Spinal cord (tissue), 10 donors: ENCODE measurements at places on chromosomes 6 and 20.

DNA sequence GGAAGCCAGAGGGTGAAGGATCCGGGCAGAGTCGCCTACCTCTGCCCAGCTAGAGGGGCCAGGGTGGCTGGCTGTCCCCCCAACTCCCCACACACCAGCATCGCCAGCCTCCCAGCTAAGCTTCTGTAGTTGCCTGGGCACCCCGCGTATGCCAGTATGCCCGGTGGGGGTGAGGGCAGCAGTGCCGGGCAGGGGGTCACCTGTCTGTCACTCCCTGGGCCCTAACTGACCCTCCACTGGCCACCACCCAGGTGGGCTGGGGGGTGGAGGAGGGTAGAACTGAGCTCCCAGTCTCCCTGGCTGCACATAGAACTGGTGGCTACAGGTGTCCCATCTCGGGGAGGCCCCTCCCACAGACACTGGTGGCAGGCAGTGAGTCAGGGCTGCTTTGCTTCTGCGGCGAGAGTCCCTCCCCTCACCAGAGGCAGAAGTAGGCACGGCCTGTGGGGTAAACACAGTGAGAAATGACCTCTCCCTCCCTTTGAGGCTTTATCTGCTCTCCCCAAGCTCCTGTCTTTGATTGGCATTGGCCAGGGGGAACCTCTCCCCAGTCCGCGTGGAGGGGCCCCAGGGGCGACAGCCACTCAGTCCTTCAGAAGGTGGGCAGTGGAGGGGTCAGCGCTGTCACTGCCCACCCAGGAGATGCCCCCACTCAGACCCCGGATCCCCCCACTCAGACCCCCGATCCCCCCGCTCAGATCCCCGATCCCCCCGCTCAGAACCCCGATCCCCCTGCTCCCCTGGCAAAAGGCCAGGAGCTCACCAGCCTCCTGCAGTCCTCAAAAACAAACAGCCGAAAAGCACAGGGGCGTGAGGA lies 2.5 kb downstream of the NTSR1 start:
- DNase-seq = no peak

- no peak for DNase-seq
These were observed 37.8 kb downstream of the SLX4IP start for GRCh38 chr20:10472871-10473270.

DNA sequence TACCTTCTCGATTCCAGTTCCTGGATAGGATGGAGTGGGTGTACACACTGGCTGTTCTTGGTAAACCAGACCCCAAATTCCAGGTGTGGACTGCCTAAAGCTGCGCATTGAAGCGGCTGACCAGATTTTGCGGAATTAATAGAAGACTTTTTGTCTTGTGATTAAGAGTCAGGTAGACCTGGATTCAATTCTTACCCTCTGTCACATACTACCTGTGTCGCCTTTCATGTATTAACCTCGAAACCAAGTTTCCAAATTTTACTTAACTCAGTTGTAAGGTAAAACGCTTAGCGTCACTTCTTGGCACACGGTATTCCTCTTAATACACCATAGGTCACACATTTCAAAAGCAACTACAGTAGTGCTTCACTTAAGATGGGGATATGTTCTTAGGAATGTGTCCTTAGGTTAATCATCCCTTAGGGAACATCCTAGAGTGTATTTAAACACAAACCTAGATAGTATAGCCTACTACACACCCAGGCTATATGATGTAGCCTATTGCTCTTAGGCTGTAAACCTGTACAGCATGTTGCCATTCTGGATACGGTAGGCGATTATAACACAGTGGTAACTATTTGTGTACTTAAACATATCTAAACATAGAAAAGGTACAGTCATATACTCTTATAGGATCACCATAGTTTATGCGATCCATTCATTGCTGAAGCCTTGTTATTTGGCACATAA lies 733 bp upstream of the GOPC start:
- no peak for DNase-seq

DNA sequence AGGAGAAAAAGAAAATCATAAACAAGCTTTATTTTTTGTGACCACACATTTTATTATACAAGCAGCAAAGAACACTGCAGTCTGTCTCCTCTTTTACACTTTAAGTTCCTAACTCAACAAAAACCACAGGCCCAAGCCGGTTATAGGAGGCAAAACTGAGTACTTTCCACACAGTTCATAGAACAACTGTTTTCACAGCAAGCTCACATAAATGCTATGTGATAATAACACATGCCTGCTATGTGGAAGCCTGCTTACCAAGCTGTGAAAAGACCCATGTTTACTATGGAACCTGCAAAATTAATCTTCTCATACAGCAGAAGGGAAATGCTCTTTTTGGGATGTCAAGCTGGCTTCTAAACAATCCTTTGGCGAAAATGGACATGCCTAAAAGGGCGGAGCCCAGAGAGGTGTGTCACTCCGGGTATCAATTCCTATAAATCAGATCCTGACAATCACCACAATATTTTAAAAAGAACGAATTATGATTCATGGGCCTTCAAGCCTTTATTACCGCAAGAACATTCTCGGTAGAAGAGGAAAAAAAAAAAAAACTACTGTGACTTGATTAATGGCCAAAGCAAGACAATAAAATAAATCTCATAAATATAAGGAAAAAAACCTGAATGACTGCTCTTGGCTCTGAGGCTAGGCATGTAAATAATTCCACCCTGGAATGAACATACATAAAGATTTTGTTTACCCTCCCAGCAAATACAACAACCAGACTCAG lies 2.6 kb downstream of the TRERF1 start:
- DNase-seq = no peak

GRCh38 chr20:32052090-32052777 lies at the start of gene HCK:
Gene HCK (plus strand): TSS chr20:32052242.
- DNase-seq = no peak

- DNase-seq = no peak
These were observed 91.7 kb downstream of the PRDM1 start for GRCh38 chr6:106177786-106178185.

GRCh38 chr6:164640956-164641355 lies 668.4 kb downstream of the C6orf118 start:
- peak; percentile 82 for DNase-seq

DNA sequence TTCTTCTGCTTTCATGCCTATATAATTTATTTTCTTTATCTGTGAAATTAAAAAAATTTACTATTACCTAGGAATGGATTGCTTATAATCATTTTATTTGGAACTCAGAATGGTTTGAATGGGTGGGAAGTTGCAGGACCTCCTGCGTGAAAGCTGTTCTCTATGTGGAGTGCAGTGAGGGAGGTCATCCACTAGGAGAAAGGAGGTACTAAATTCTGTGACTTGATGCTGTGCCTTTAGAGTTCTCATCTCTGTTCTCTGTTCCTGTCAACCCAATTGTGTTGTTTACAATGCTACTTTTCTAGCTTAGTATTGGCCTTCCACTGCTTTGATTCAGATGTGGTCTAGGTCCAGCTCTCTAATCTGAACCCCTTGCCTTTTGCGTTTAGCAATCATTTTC lies 65.0 kb upstream of the HIVEP1 start:
- no peak for DNase-seq

- no peak for DNase-seq
These were observed 66.4 kb downstream of the CLIC5 start for GRCh38 chr6:45949256-45949655.

DNA sequence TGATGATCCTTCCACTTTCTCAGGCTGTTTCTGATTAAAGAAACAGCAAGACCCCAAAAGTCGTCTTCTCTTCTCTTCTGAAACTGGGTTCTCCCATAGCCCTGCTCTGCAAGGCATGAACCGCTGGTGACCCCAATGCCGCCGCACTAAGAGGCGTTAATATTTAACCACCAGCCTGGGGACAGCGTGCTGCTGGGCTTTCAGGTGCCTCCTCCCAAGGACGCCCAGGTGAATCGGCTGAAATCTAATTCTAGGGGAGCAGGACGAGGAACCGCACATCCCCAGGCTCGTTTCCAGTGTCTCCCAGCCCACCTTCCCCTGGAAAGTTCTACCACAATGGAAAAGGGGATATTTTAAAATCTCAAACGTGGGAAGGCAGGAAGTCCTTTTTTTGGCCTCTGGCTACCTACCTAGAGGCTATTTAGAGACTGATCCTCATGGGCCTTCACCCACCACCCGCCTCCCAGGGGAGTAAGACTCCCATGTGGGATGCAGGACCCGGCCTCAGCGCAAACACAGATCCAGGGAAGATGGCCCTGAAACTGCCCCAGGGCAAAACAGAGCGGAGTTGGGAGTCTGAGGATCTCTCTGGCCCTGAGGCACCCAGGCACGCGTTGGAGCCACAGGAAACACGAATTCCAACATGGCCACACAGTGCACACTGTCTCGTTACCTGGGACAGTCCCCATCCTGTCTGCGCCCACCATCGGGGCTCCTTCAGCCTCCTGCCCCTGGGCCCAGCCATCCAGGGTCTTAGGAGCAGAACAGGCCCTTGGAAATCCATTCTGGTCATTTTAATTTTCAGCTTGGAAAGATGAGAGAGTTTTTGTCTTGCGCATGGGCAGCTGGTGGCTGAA lies 56.2 kb downstream of the BMP7 start:
- no peak for DNase-seq

DNA sequence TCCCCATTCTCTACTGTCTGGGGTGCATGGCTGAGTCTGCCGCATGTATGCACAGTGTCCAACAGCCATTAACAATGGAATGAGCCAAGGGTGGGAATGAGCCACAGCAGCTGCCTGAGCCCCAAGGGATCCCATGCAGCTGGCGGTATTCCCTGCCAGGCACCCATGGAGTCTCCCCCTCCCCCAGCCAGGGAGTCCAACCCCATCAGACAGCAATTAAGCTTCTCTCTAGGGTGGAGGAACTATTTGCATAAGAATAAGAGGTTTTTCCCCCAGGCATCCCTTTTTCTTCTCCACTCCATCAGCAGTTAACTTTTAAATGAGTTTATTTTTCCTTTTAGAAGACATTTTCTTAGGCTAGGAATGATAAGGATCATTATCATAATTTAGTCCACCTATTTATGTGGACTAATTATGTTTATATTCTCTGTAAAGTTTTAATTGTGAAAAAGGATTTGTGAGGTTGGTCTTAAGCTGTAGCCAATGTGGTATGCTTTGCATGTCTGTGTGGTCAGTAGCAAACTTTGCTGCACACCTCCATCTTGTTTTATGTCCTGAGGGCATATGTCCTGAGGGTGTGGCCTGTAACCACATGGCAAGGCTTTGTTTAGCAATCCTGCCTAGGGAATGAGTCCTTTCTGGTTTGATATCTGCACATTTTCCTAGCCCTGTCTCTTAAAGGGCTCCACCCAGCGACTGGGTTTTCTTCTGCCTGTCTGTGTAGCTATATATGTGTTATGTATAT lies 158.9 kb upstream of the OLIG3 start:
- no peak for DNase-seq

DNA sequence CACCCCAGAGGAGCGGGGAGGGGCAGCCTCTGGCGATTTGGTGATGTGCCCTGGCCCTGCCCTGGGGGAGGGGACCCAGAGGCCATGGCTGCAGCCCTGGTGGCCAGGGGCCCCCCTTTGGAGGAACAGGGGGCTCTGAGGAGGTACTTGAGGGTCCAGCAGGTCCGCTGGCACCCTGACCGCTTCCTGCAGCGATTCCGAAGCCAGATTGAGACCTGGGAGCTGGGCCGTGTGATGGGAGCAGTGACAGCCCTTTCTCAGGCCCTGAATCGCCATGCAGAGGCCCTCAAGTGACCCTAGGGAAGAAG lies 10.9 kb downstream of the NFKBIL1 start:
- no peak for DNase-seq

DNA sequence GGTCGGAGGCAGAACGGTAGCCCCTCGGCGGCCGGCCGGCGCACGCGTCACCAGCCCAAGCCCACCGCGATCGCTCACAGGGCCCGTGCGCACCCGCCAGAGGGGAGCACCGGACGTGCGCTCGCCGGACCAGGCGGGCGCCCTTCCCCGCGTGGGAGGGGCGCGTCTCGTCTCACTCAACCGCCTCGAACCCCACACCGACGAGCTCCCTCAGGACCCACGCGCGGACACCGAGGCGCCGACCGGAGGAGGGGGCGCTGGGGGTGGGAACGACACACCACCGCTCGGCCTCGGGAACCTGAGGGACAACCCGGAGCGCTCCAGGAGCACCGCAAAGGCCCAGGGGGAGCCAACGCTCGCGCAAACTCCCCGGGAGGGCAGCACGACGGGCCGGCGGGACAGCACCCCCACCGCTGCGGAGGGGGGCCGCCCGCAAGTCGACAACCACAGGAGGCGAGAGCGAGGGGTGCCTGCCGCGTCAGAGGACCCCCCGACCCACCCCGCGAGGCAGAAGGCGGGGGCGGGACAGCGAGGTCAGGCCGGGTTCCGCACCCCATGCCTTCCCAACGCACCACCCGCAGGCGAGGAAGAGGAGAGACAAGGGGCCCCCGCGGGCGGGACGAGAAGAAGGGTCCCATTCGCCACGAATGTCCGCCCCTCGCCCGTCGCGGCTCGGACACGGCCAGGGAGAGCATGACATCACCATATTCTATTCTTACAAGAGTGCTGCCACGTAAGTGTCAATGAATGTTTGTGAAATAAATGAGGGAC lies 512.7 kb upstream of the ZNF337 start:
- no peak for DNase-seq

DNA sequence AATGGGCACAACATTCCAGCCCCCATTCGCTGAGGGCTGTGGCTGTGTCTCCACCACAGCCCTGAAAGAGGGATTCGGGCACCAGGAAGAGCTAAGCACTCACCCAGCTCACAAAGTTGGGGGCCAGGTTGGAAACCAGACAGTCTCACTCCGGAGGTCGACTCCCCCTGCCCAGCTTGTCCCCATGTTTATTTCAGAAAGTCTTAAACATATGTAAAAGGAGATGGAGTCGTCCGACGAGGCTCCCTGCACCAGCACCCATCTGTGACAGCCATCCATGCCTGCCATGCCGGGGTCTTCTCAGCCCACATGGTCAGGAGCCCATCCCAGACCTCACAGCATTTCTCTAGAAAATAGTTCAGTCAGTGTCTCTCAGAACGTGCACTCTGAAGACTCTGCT lies 63.6 kb upstream of the STX16 start:
- DNase-seq = no peak

DNA sequence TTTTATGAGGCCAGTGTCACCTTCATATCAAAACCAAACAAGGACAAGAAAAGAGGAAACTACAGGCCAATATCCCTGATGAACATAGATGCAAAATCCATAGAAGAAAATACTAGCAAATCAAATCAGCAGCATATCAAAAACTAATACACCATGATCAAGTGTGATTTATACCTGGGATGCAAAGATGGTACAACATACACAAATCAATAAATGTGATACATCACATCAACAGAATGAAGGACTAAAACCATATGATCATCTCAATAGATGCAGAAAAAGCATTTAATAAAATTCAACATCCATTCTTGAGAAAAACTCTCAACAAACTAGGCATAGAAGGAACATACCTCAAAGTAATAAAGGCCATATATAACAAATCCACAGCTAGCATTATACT lies 8.1 kb upstream of the GINM1 start:
- DNase-seq = no peak
